ENCODE measurements at places on chromosomes 6 and 20.

DNA sequence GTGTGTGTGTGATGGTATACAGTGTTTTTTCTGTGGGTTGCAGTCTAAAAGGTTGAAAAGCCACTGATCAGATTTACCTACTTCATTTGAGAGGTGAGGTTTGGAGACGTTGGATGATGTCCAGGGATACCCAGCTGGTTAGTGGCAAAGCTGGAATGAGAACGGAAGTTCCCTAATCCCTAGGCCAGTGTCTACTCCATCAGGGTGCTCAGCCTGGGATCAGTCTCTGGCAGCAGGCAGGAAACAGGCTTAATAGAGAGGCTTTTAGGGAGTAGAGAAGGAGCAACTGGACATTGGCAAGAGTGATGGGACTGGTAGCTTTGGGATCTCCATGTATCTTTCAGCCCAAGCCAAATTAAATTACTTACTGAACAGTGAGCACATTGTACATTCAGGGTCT lies 80.7 kb downstream of the C6orf52 start:
- DNase-seq: no peak

- peak; percentile 9 for DNase-seq
Measured at GRCh38 chr6:43771210-43771857, 1.3 kb downstream of the VEGFA start.

DNA sequence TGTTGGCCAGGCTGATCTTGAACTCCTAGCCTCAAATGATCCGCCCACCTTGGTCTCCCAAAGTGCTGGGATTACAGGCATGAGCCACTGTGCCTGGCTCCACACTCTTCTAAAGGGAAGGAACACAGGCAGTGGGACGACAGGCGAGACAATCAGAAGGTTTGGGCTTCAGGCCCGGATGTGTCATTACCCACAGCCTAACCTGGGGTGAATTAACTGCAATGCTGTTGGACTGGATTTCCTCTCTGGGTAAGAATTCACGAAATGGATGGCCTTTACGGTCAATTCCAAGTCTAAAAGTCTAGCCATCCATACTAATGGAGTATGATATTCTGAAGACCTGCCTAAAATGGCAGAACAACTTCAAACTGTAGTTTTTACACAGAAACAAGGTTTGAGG lies 83.7 kb upstream of the CCDC28A start:
- no peak for DNase-seq

GRCh38 chr20:25457886-25458680 lies 50.6 kb downstream of the GINS1 start:
- no peak for DNase-seq

DNA sequence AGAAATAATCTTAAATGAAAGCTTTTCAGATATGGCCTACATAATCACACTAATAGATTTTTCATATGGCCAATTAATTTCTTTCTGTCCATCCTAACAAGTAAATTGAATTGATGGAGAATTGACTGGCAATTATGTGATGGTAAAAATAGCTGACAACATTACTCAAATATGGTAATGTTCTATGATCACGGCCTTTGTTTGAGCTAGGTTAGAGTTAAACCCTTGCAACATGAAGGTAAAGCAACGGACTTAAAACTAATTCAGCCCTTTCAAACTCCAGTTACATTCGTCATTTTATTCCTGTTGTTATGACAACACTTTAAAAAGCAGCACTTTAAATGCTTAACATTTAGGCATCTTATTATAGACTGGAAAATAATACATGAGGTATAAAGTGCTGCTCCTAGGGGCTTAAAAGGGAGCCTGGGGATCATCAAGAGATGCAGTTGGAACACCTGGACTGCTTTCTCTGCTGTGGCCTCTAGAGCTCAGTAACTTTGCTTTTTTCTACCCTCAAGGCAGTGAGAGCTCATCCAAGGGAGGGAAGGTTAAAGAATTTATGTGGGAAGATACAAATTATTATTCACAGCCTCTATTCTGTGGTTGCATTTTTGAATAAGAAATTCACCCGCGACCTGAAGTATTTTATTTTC lies 46.9 kb downstream of the RIPOR2 start:
- no peak for DNase-seq

GRCh38 chr6:16901782-16902181 lies 140.5 kb upstream of the ATXN1 start:
- peak; percentile 85 for DNase-seq

- peak; percentile 78 for DNase-seq
Measured at GRCh38 chr20:62598761-62599194, 43.5 kb upstream of the SLCO4A1 start.

GRCh38 chr6:27889628-27890444 lies 22.4 kb downstream of the OR2B2 start:
- no peak for DNase-seq

DNA sequence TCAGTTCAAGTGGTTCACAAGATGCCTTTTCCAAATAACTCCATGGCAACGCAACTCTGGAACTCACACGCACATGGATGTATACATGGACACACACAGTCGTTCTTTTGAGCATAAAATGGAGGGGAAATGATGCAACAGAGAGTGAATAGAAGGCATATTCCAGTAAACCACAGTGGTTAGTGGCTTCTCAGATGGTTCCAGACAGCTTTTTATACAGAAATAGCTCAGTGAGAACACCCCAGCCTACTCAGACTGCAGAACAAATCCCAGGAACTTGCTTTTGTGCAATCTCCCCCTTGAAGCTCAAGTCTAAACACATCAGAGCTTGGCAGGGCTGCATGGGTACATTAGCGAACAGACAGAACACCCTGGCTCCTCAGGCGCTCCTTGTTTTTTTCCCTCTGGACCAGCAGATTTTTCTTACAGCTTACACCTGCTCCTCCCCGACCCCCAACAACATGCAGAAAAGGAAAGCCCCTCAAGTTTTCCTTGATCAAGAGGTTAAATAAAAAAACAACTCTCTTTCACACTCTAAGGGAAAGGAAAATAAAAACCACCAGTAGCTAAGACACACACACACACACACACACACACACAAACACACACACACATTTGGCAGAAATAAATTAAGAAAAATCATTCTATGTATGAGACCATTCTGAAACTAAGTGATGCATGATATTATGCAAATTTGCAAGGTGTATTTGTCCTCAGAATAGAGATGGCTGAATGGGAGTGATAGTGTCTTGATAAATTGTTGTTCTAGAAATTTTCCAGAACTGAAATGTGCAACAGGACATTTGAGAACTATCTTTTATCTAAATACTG lies 51.2 kb upstream of the RANBP9 start:
- DNase-seq: peak; percentile 44

GRCh38 chr6:138239774-138240173 lies 21.5 kb upstream of the PBOV1 start:
- no peak for DNase-seq

DNA sequence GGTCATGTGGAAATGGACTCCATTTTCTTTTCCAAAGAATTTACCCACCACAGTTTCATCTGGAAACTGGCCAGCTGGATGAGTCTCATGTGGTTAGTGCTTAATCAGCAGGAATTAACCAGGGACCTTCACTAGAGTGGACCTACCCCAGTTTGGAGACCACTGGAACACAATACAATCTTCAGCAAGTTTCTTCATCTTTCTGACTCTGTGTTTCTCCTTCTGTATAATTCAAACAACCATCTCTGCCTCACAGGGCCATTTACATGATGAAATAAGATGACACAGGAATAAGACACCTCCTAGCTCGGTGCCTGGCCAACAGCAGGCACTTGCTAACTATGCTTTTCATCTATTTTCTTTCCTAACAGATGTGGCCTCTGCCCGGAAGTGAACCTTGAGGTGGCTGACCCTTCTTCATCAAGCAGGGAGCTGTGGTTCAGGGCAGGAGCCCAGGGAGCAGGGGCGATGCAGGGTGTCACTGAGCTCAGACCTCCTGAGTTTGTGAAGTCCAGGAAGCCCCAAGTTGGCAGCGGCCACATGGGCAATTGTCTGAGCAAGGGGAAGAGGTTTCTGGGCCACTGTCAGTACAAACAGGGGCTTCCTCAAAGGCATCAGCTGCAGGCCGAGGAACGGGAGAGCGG lies 98.8 kb downstream of the SOD2 start:
- DNase-seq: no peak

DNA sequence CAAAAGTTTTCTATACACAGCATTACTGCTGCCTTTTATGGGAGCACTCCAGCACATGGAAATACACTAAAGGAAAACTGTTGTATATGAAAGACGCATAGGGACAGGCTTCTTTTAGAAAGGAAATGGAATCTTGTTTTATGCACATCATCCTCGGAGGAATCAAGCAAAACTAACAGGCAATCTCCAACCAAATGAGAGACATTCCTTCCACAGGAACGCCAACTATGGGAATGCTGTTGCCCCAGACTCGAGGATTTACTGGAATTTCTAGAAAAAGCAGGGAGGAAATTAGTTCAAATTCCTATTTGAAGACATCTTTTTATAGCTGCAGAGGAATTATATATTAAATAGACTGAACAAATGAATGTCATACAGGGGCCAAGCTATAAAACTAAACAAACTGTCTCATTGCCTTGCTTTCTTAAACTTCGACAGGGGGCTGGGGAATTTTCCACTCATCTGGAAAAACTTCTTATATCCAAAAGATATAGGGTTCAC lies 52.2 kb downstream of the LYRM4 start:
- DNase-seq: no peak

- DNase-seq: no peak
Measured at GRCh38 chr6:16564436-16564835, 196.8 kb downstream of the ATXN1 start.

- no peak for DNase-seq
Measured at GRCh38 chr6:148493424-148493823, 150.8 kb downstream of the SASH1 start.

DNA sequence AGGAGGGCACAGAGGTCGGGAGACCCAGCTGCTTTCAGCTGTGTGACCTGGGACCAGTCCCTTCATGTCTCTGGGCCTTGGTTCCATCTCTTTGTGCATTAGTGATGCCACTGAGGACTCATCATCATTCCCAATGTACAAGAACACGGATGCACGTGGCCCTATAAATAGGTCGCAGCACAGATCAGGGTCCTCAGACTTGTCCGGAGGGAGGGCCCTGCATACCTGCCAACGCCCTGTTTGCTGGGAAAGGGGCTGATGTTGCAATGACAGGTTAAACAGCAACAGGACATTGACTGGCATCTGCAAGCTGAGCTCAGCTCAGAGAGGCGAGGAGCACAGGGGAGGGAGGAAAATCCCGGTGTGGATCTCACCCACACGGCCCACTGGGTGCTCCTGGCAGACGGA lies 21.8 kb downstream of the TGM2 start:
- no peak for DNase-seq

- DNase-seq: no peak
Measured at GRCh38 chr20:25073544-25073943, 8.4 kb downstream of the VSX1 start.

DNA sequence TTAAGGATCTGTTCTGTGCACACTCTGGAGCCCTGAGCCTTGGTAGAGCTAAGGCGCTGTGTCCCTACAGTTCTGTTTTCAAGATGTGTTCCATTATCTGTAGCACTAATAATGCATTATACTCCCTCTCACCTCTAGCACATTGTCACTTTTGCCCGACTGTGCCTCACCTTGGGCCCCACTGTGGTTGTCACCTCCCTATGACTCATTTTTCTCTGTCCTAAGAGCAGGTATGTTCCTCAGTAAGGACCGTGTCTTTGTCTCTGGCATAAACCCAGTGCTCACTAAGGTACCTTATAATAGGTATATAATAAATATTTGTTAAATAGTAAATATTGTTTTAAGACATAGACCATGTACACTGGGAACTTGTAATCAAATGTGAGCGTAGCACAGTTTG lies 942.5 kb upstream of the CITED2 start:
- no peak for DNase-seq

DNA sequence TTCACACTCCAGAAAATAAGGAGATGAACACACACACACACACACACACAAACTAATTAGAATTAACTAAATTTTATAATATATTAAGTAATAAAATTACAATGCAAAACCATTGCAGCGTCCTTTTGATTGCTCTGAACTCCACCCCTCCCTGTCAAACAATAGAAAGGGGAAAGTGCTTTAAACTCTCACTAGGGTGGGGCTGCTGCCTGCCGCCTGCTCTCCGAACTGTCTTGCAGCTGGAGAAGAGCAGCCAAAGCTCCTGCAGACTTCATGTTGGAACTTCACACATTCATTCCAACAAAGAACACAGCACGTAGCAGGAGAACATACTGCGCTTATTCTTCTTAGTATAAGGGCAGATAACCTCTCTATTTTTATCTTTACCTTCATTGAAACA lies 83.2 kb downstream of the GCLC start:
- DNase-seq: peak; percentile 70

DNA sequence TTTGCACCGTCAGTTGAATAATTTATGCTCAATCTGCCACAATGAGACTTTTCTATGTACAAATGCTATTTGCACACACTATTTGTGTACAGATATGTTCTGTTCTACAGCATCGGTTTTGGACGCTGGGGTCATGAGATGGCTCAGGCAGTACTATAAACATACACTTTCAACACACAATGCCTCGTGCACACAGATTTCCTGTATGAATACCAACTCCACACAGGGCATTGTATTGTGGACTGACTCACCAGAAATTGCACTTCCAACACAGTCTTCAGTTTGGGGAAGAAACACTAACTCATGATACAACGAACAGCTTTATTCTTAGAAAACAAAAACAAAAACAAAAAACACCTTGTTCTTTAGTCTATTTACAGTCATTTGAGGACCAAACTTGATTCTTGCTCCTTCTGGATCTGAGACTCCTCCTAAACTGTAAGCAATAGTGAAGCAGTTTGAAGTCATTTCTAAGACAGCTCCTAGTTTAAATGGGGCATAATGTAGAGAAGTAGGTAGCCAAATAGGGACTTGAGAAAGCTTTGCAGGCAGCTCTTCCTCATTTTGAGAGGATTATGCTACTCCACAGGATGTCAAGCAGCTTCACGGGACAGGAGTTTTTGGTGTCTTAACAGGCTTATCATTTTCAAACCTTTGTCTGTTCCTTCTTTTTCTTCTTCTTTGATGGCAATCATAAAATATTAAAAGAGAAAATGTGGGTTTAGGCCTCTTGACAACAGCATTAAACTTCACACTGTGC lies 33.7 kb downstream of the GJA10 start:
- peak; percentile 78 for DNase-seq

- DNase-seq: no peak
Measured at GRCh38 chr20:4714818-4715217, 6.9 kb upstream of the PRND start.

DNA sequence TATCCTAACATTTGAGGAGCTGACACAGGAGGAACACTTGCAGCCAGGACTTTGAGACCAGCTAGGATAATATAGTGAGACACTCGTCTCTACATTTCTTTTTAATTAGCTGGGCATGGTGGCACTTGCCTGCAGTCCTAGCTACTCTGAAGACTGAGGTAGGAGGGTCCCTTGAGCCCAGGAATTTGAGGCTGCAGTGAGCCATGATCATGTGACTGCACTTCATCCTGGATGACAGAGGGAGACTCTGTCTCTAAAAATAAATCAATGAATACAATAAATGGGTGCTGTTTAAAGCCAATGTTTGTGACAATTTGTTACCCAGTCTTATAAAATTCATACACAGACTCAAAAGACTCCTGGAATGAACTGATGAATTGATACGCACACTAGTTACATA lies 1.8 kb upstream of the HLA-G start:
- DNase-seq: no peak

Data from inflammatory macrophage treated with lipopolysaccharide for 1 hour (primary cell).